ENCODE measurements at places on chromosomes 12 and 14. TPM values are rescaled to one million over a fixed set of nuclear protein-coding genes. Genes with fewer than 3 reads are reported as not detected.
A peak's percentile ranks its signal among the peaks of the same experiment; 100 is the strongest.

DNA sequence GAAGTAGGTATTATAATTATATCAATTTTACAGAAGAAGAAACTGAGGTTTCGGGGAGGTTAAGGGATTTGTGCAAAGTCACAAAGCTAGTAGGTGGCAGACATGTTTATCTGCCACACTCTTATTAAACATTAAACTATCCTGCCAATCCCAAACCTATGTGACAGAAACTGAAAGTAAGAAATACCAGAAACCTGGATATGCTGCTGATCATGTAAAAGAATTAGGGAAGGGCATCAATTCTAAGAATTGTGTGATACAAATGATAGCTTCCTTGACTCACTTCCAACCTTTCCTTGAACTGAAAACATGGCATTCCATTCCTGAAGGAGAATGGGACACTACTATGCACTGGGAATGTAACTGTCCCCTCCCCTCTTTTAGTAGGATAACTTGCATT lies 16.9 kb downstream of the TAOK3 start:
- H3K36me3 ChIP-seq = peaks cover 12% of the 10 kb centered on the region
- no peak overlapping the region for H3K27ac ChIP-seq
- peaks cover 49% of the 10 kb centered on the region for H3K4me1 ChIP-seq

DNA sequence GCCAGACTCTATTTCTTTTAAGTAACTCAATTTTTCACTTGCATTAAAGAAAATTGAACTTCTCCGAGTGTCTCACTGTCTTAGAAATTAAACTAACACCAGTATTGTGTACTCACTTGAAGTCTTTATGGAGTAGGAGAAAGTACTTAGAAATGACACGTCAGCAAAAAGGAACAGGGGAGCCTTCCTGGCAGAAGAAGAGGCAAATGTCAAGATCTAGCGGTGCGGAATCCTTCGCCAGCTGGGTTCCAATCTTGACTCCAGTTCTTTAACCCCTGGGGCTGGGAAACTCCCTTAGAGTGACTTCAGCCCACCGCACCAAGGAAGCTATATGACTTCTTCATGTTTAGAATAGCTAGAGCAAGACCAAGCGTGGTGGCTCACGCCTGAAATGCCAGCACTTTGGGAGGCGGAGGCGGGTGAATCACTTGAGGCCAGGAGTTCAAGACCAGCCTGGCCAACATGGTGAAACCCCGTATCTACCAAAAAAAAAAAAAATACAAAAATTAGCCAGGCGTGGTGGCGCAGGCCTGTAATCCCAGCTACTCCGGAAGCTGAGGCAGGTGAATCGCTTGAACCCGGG lies 34.4 kb downstream of the WBP11 start:
- H3K4me3 ChIP-seq = peak overlapping the region; percentile 98
- H3K36me3 ChIP-seq = peaks cover 51% of the 10 kb centered on the region
- peak overlapping the region; percentile 100 for H3K27ac ChIP-seq
- DNase-seq = peak; percentile 82

GRCh38 chr12:1670358-1671268 lies 20.3 kb upstream of the ADIPOR2 start:
- no peaks in the 10 kb centered on the region for H3K27me3 ChIP-seq
- H3K4me1 ChIP-seq = peaks cover 22% of the 10 kb centered on the region
- no peaks in the 10 kb centered on the region for H3K36me3 ChIP-seq
- DNase-seq = no peak

- H3K27me3 ChIP-seq = no peaks in the 10 kb centered on the region
- no peak overlapping the region for H3K4me3 ChIP-seq
- peaks cover 33% of the 10 kb centered on the region for H3K4me1 ChIP-seq
- no peak for DNase-seq
- H3K36me3 ChIP-seq = peaks cover 12% of the 10 kb centered on the region
Observed at GRCh38 chr12:55721601-55722213, 1.5 kb downstream of the RDH5 start.

GRCh38 chr12:101839324-101840283 lies 8.8 kb upstream of the GNPTAB start:
- DNase-seq = peak; percentile 74
- no peaks in the 10 kb centered on the region for H3K36me3 ChIP-seq
- H3K4me1 ChIP-seq = peaks cover 10% of the 10 kb centered on the region
- H3K27me3 ChIP-seq = no peaks in the 10 kb centered on the region
- no peak overlapping the region for H3K4me3 ChIP-seq
- H3K27ac ChIP-seq = no peak overlapping the region

- H3K4me1 ChIP-seq = no peaks in the 10 kb centered on the region
- DNase-seq = no peak
- no peak overlapping the region for H3K4me3 ChIP-seq
- H3K27me3 ChIP-seq = no peaks in the 10 kb centered on the region
Observed at GRCh38 chr12:85725991-85726390, 110.2 kb downstream of the RASSF9 start.

- H3K4me3 ChIP-seq = no peak overlapping the region
- no peaks in the 10 kb centered on the region for H3K36me3 ChIP-seq
- H3K27me3 ChIP-seq = no peaks in the 10 kb centered on the region
- H3K4me1 ChIP-seq = peaks cover 4% of the 10 kb centered on the region
Observed at GRCh38 chr12:25590011-25590721, 37.1 kb upstream of the LMNTD1 start.

DNA sequence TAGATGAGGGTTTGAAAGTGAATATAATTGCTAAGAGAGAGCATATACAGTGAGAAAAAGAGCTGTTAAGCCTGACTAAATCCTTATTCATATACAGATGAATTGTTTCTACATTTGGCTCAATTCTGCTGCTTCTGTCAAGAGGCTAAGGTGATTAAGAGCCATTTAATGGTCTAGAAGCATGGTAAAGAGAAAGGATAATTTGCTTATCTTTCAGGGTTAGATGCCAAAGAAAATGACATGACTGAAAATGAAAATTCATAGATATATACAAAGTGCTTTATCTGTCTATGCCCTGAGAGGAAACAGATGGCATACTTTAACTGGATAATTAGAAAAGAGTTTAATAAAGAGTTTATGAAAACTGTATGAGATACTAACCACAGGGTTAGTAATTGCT lies 834.9 kb downstream of the SLC6A15 start:
- DNase-seq = no peak
- no peaks in the 10 kb centered on the region for H3K27me3 ChIP-seq
- H3K4me1 ChIP-seq = no peaks in the 10 kb centered on the region

DNA sequence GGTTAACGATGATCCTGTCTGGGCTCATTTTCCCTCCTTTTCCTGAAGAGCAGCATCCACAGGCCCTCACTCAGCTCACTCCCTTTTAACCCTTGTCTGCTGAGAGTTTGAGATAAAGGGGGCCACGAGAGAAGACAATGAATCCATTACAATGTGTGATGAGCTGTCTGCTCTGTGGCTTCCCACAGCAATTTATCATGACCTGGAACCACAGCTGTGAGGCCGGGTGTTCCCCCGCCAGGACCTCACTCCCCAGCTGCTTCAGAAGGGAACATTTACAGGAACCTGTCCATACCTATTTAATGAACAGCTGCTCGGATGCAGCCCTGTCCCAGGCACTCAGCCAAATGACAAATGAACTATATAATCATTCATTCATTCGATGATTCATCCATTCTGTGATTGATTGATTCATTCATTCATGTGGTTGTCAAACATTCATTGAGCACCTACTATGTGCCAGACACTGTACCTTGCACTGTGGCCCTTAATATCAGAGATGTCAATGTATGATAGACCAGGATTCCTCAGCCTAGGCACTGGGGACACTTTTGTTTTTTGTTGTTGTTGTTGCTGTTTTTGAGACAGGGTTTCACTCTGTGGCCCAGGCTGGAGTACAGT lies 18.5 kb upstream of the P2RX7 start:
- no peaks in the 10 kb centered on the region for H3K36me3 ChIP-seq
- H3K27me3 ChIP-seq = no peaks in the 10 kb centered on the region
- no peak for DNase-seq
- H3K4me3 ChIP-seq = no peak overlapping the region
- H3K4me1 ChIP-seq = peaks cover 3% of the 10 kb centered on the region

DNA sequence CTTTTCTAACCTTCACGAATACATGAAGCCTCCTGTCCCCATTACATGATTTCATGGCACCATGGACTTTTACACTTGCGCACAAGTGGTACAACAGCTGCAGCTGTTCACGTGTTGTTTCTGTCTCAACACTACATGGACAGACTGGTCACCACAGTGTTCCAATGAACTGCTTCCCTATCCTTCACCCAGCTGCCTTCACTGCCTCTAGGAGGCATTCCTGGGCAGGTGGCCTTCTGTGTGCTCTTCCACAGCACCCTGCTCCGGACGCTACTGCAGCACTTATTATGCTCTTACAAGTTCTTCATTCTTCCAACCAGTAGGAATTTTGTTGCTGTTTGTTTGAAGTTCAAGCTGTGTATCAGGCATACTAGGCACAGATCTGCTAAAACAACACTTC lies 1.5 kb downstream of the MTERF2 start:
- peaks cover 39% of the 10 kb centered on the region for H3K4me1 ChIP-seq
- peak overlapping the region; percentile 88 for H3K4me3 ChIP-seq
- DNase-seq = no peak
- H3K27me3 ChIP-seq = no peaks in the 10 kb centered on the region

- H3K4me1 ChIP-seq = no peaks in the 10 kb centered on the region
- H3K27ac ChIP-seq = no peak overlapping the region
- no peak overlapping the region for H3K4me3 ChIP-seq
- no peak for DNase-seq
Observed at GRCh38 chr12:105858981-105859710, 279.6 kb downstream of the NUAK1 start.

- H3K27me3 ChIP-seq = no peaks in the 10 kb centered on the region
- DNase-seq = peak; percentile 22
- H3K4me1 ChIP-seq = peaks cover 52% of the 10 kb centered on the region
- H3K36me3 ChIP-seq = no peaks in the 10 kb centered on the region
- H3K4me3 ChIP-seq = no peak overlapping the region
Observed at GRCh38 chr12:68959143-68959858, 26.3 kb upstream of the CPM start.

GRCh38 chr12:43060742-43061141 lies 471.2 kb upstream of the PRICKLE1 start:
- H3K27me3 ChIP-seq = no peaks in the 10 kb centered on the region
- DNase-seq = no peak
- no peaks in the 10 kb centered on the region for H3K36me3 ChIP-seq

GRCh38 chr12:47791351-47791746 lies 18.3 kb downstream of the SLC48A1 start:
- DNase-seq = no peak
- no peaks in the 10 kb centered on the region for H3K27me3 ChIP-seq
- peaks cover 24% of the 10 kb centered on the region for H3K4me1 ChIP-seq
- peaks cover 68% of the 10 kb centered on the region for H3K36me3 ChIP-seq
- H3K27ac ChIP-seq = no peak overlapping the region

DNA sequence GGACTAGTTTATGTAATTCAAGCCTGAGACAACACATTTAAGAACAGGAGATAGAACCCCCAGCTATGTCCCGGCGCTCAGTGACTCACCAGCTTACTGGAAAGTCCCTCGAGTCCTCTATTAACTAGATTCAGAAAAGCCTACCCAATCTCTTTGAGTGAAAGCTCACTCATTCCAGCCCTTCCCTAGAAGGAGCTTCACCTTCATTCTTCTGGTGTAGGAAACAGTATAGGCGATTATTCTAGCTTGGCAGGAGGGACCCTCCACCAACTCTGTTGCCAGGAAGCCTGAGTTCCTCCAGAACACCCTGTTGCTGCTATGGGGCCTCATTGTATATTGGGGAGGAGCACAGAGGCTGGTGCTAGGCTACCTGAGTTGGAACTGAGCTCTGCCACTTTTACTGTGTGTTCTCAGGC lies 57.2 kb upstream of the AEBP2 start:
- DNase-seq = peak; percentile 81
- no peaks in the 10 kb centered on the region for H3K36me3 ChIP-seq
- peaks cover 16% of the 10 kb centered on the region for H3K4me1 ChIP-seq
- peak overlapping the region; percentile 18 for H3K27ac ChIP-seq
- no peaks in the 10 kb centered on the region for H3K27me3 ChIP-seq

- no peak overlapping the region for H3K27ac ChIP-seq
- no peaks in the 10 kb centered on the region for H3K4me1 ChIP-seq
- DNase-seq = no peak
- H3K27me3 ChIP-seq = peaks cover 2% of the 10 kb centered on the region
- H3K36me3 ChIP-seq = no peaks in the 10 kb centered on the region
Observed at GRCh38 chr12:130266751-130267150, 70.9 kb upstream of the PIWIL1 start.

DNA sequence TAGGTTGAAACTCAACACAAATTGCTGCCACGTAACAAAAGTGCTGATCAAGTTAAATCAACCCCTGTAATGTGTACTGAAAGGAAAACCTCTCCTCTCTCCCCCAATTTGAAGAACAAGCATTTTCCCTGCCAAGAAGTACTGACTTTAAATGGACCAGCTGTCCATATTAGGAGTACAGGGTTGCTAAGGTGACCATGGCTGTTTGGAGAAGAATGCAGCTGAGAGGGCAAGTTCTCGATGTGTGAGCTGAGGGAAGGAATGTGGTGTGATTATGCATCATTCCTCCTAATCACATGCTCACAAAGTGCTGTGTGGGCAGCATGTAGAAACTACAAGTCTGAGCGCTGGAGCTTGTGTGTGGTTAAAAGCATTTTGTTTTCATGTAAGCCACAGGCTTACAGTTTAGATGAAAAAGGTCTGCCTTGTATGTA lies 50.9 kb upstream of the CCT2 start:
- H3K36me3 ChIP-seq = peaks cover 10% of the 10 kb centered on the region
- peaks cover 20% of the 10 kb centered on the region for H3K4me1 ChIP-seq
- DNase-seq = peak; percentile 59

GRCh38 chr14:21575661-21576060 lies 4.2 kb downstream of the OR10G3 start:
- peaks cover 14% of the 10 kb centered on the region for H3K27me3 ChIP-seq
- no peaks in the 10 kb centered on the region for H3K4me1 ChIP-seq

GRCh38 chr12:48995086-48995879 lies 3.9 kb downstream of the DDN start:
- no peaks in the 10 kb centered on the region for H3K36me3 ChIP-seq
- H3K27me3 ChIP-seq = peaks cover 37% of the 10 kb centered on the region
- peak; percentile 72 for DNase-seq
- peaks cover 33% of the 10 kb centered on the region for H3K4me1 ChIP-seq
- no peak overlapping the region for H3K4me3 ChIP-seq

- peaks cover 61% of the 10 kb centered on the region for H3K27me3 ChIP-seq
- peaks cover 35% of the 10 kb centered on the region for H3K4me1 ChIP-seq
- peak; percentile 75 for DNase-seq
- H3K4me3 ChIP-seq = peak overlapping the region; percentile 55
- H3K36me3 ChIP-seq = peaks cover 9% of the 10 kb centered on the region
Observed at GRCh38 chr12:57224973-57225679, 4.4 kb upstream of the SHMT2 start.

DNA sequence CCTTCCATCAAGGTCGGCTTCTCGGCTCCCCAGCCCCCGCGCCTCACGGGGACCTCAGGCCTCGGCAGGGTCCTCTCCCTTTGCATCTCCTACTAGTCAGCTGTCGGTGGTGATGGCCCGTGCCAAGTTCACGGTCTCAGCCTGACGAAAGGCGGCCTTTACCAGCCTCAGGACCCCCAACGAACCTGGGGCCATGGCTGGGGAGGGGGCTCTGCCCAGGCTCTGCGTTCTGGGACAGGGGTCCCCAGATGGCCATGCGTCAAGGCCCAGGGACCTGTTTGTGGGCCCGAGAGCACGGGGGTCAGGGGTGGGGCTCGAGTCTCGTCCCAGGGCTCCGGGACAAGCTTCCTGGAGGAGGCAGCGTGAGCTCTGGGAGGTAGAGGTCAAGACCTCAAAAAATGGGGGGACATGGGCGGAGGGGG lies 32.8 kb upstream of the DEGS2 start:
- H3K27me3 ChIP-seq = no peaks in the 10 kb centered on the region
- peak overlapping the region; percentile 69 for H3K4me3 ChIP-seq
- H3K36me3 ChIP-seq = no peaks in the 10 kb centered on the region
- peaks cover 14% of the 10 kb centered on the region for H3K4me1 ChIP-seq
- peak overlapping the region; percentile 86 for H3K27ac ChIP-seq

The MSI1 gene
- total RNA-seq = 1.5 TPM

The CCDC175 gene
- total RNA-seq = not detected

The KRT77 gene
- total RNA-seq = not detected

The NEUROD4 gene
- total RNA-seq = not detected

The CLEC9A gene
- total RNA-seq = not detected

The ERO1A gene
- 138 TPM for total RNA-seq

The NFATC4 gene
- total RNA-seq = not detected

The PTHLH gene
- total RNA-seq = 0.12 TPM

The ASCL1 gene
- total RNA-seq = not detected

The SLC5A8 gene
- not detected for total RNA-seq

The SLC8B1 gene
- total RNA-seq = 22.0 TPM

Measured in activated CD4-positive, alpha-beta memory T cell treated with anti-CD3 and anti-CD28 coated beads for 36 hours (primary cell).